ENCODE measurements at places on chromosomes 1 and 21.
A peak's percentile ranks its signal among the peaks of the same experiment; 100 is the strongest.

- no peak for DNase-seq
Measured at GRCh38 chr1:217369996-217370551, 260.8 kb downstream of the GPATCH2 start.

DNA sequence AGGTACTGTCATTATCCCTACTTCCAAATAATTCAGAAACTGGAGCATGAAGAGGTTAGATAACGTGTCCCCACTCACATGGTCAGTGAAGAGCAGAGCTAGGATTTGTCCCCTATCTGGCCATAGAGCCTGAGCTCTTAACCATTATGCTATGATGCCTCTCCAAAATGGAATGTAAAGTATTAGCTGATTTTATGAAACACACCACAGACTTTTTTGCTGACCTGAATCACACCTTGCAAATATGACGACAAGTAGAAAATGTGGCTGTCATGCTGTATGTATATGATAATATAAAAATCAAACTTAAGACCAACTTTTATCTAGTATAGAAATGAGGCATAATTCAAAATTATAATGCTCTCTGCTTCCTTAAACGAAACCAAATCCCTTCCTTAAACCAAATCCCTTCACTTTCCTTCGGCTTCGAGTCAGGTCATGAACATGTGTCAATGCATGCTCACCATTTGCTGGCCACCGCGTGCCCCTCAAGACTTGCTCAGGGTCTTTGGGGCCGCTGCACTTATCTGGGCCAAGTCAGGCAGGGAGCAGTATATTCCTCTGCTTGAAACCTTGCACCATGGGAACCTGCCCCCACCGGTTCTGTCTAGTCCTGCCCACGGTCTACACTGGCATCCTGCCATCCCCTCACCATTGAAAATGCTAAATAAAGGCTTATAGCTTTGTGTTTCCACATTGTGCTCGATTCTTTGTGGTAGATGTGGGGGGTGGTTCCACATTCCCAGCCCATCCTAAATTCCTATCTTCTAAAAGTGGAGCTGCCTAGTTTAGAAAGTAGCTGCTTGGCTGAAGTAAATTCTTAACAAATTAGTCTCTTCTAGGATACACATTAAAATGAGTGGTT is 1.6 kb upstream of the TMCC2 start:
- no peak for DNase-seq

GRCh38 chr1:210764536-210764935 is 369.4 kb downstream of the KCNH1 start:
- DNase-seq, result no peak

GRCh38 chr1:29156543-29157268 is 25.0 kb downstream of the SRSF4 start:
- no peak for DNase-seq

- DNase-seq, result no peak
Measured at GRCh38 chr21:17931080-17931479, 111.9 kb upstream of the C21orf91 start.

- DNase-seq, result peak; percentile 47
Measured at GRCh38 chr1:225896937-225897549, 8.1 kb upstream of the LEFTY1 start.

DNA sequence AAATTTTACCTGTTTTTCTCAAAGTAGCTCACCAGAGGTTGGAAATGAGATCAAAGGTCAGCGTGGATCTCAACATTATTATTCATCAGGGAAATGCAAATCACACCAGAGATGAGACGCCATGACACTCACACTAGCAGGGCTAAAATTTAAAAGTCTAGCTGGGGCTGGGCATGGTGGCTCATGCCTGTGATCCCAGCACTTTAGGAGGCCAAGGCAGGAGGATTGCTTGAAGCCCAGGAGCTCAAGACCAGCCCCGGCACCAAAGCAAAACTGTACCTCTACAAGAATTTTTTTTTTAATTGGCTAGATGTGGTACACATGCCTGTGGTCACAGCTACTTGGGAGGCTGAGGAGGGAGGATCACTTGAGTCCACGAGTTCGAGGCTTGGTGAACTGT is 41.4 kb upstream of the PCBP3 start:
- DNase-seq, result no peak

GRCh38 chr1:1748686-1749321 is 24.6 kb upstream of the CDK11A start:
- DNase-seq, result no peak

DNA sequence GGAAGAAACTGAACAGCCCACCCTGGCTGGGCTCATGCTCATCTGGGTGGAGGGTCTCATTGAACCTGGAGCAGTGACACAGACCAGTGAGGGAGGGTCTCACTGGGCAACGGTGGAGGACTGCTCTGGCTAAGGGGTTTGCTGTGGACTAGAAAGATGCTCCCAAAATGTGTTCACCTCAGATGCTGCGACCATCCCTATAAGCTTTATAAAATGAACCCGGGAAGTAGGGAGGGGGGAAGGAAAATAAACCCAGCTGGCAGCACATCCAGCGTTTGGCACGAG is 34.5 kb upstream of the LBR start:
- DNase-seq, result no peak
